Activated naive CD4-positive, alpha-beta T cell treated with Interleukin-2 at 50 U/mL for 16 hours (primary cell): ENCODE measurements at places on chromosomes 5 and 9.

DNA sequence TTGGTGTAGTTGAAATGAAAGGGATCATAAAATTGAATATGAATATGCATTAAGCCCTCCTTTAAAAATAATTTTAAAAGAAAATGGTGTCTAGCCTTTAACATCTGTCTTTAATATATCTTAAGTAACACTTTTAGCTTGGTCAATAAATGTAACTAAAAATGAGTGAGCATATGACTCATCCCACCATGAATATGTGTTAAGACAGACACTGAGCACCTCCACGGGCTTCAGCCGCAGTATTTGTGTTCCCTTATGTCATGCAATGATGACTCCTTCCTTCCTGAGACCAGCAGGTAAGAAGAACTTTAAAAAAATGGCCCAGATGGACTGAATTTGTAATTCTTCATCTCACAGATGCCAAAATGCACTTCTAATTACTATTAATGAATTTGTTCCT, 563.2 kb downstream of the NR2F1-AS1 start:
- no peak for DNase-seq

- no peak for DNase-seq
These were observed 127.7 kb upstream of the C9orf72 start for GRCh38 chr9:27701016-27701415.

GRCh38 chr9:76176171-76176570, 218.1 kb downstream of the RFK start:
- DNase-seq = no peak

DNA sequence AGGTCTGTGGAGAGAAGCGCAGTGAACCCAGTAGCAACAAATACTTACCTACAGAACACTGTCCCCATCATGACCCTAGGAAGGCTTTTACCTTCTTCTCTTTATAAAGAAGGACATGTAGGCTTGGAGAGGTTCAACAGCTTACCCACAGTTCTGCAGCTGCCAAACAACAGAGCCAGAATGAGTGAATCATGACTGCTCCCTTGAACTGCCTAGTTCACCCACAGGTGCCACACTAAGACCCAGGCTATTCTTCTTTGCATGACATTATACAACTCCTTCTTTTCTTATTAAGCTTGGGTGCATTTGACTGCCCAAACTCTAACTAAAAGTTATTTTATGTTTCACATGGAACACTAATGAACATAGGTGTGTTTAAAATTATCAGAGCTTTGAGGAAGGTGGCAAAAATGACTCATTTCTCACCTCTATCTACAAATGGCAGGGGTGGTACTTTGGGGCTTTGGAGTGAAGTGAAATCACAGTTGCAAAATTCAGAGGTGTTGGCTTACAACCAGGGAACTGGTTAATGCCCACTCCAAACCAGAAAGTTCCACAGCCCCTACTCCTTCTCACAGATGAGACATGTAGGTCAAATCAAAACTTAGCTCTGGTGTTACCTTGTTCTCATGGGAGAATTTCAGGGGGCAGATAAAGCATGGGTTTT, 201.6 kb downstream of the SEMA6A start:
- no peak for DNase-seq

GRCh38 chr5:142800776-142801494, 30.8 kb downstream of the ARHGAP26 start:
- peak; percentile 30 for DNase-seq

DNA sequence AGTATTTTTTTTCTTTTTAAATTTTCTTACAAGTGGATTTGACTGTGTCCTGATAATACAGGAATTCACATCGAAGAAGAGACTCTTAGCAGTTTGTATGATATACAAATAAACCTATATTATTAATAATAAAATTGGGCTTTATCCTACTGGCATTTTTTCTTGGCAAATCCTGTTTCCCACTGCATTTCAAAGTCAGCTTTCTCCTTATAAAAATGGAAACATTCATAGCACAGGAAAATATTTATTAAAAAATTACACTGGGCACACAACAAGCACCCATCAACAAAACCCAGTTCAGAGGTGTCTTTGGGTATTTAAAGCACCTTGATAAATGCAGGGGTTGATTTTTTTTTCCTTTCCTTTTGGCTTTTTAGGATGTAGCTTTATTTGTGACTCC, 200.9 kb downstream of the MEF2C start:
- no peak for DNase-seq

DNA sequence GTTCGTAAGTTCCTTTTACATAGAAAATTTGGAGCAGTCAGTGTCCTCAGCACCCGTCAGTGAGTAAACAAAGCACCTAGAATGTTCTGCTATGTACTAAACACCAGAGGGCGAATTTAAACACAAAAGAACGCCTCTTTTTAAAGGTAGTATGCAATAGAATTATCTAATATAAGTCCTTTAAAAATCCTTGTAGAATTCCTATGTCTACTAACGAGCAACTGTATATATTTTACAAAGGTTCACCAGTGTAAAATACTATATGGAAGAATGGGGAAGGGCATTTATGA, 499 bp upstream of the TMEM232 start:
- DNase-seq = no peak

DNA sequence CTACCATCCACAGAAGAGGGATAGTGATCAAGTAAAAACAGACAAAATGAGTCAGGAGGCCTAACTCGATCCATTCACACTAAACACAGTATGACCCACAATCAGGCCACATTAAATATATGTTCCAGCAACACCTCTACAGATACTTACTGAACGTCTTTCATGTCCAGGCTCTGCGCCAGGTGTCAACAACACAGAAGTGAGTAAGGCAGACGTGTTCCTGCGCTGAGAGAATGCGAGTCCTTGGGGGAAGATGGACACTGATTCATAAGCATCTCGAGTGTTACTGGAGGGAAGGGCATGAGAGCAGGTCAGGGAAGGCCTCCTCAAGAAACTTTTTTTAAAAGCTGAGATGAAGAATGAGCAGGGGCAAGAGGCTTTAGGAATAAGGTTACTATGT, 164.3 kb upstream of the CLINT1 start:
- DNase-seq = no peak

- peak; percentile 64 for DNase-seq
These were observed 7.5 kb downstream of the OR1K1 start for GRCh38 chr9:122807271-122807900.

GRCh38 chr9:136739509-136739908, 3.2 kb downstream of the LCN10 start:
- DNase-seq = no peak

DNA sequence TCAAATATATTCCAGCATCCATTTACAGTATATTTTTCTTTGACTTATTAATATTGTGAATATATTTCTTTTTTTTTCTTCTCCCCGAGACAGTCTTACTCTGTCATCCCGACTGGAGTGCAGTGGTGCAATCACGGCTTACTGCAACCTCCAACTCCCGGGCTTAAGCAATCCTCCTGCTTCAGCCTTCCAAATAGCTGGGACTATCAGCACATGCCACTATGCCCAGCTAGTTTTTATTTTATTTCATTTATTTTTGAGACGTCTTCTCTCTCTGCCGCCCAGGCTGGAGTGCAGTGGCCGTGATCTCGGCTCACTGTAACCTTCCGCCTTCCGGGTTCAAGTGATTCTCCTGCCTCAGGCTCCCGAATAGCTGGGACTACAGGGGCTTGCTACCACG, 7.4 kb upstream of the GLIPR2 start:
- DNase-seq = no peak

GRCh38 chr5:79878721-79879336, 112.2 kb downstream of the MTX3 start:
- peak; percentile 35 for DNase-seq

GRCh38 chr9:88776717-88777497, 214.4 kb upstream of the S1PR3 start:
- no peak for DNase-seq

DNA sequence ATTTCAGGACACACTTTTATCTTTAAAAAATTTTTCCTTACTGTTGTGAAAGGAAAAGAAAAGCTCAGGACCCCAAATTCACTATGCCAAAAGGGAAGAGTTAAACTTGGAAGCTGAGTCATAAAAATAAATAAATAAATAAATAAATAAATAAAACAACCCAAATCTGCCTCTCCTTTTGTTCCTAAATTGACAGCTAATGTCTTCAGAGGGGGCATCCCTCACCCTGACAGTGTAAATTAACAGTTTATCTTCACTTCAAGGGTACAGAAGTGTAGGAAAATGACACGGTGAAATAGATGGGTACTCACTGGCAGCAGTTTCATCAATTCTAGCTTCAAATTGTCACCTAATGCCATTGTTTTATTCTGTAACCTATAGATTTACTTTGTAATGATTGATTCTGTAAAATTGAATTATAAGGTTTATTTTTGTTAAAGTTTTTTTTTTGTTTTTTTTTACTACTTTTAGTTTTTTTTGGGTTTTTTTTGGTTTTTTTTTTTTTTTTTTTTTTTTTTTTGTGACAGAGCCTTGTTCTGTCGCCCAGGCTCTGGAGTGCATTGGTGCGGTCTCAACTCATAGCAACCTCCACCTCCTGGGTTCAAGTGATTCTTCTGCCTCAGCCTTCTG, 18.5 kb upstream of the ANXA1 start:
- DNase-seq = no peak

DNA sequence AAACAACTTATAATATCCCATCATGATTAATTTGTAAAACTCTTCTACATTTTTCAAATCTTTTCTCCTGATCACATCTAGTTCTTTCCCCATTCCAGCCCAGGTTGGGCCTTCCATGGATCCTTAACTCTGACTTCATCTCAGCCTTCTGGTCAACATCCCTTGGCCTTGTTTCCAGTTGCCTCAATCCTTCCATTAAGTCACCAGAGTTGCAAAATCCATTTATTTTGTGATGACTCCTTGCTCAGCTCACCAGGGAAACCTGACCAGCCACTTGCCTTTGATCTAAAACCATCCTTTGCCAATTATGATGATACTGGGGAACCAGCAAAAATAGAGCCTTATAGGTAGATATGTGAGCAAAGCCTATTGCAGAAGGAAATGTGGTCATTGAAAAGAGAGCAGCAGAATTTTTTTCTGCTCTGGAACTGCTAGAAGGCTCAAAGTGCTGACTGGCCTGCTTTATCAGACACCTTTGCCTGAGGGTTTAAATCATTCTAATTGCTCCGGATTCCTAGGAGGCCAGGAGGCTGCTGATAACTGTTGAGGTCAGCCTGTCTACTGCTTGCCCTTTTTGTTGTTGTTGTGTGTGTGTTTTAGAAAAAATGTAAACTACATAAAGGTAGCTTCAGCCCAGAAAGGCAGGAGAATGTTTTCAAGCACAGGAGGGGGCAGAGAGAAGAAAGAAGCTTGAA, 512.2 kb upstream of the GRIA1 start:
- DNase-seq = no peak

GRCh38 chr5:130323804-130324454, 419.7 kb downstream of the CHSY3 start:
- DNase-seq = no peak

GRCh38 chr9:128902351-128903078, 18.3 kb upstream of the PHYHD1 start:
- peak; percentile 84 for DNase-seq

DNA sequence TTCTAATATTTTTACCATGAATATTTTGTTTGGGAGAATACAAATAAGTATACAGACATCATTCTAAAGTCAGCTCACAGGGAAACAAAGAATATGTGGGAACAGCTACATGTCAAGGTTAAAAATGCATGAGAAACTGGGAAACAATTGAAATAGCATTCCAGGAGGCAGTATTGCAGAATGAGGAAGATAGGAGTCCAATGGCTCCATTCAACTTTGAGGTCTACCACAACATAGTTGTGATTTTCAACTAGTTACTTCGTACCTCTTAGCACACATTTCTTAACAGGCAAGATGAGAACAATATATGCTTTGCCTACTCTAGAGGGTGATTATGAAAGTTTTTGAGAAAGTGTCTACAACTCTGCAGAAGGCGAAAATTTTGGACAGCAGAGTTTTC, 35.2 kb upstream of the CAST start:
- DNase-seq = no peak

DNA sequence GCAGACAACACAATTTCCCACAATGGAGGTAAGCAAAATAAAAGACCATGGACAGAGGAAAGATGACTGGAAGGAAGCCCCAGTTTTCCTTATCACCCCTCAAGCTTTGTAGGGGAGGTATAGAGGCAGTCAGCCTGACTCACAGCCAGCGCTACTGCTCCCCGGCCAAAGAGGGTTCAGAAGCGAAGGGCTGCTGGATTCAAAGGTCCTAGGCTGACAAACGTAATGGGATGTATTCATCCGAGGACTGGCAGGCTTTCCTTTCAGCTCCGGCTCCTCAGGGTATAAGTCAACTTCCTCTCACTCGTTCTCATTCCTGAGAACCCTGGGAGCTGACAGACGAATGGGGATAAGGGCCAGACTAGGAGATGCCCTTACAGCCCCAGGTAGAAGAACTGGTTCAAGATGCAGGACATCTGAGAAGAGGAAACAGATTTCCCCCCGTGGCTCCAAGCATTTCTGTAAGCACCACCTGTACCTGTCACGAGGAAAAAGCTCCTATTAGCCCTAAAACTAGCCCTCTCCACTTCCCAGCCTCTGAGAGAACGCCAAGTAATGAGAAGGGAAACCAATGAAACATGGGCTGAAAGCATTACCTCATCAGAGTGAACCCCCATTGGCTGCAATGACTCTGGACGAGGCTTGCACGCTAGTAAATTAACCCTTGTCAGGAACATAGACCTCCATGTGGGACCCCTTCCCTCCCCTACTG, 22.1 kb upstream of the FAM13B start:
- no peak for DNase-seq

- DNase-seq = no peak
These were observed 20.6 kb downstream of the OR2V2 start for GRCh38 chr5:181167814-181168488.

DNA sequence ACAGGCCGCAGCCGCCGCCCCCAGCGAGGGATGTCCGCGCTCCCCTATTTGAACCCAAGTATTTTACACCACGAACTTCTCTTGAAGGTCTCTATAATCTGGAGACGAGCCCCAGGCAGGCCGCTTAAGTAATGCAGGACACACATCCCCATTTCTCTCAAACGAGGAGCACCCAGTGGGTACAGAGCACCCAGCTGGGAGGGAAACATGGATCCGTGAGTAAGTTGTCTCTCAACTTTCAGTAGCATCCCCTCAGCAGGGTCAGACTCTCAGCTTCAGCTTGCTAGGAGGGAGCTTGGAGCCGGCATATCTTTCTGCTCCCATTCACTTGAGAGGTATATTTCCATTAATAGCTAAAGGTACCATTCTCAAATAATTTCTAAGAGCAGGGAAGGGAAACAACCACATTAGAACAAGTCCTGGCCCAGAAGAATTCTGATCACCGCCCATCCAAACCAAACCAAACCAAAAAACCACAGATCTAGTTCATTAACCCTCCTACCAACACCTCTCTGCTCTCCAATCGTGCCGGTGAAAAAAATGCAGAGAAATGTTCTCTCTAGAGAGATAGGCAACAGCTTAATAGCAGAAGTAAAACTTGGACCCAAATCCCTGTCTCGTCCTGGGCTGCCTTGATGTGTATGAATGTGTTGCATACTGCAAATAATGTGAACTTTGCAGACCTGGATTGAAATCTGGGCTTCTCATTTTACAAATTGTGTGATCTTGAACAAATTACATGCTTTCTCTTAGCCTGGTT, 910 bp downstream of the TDRD7 start:
- no peak for DNase-seq

- DNase-seq = no peak
These were observed 149.3 kb upstream of the POU5F2 start for GRCh38 chr5:93890657-93891056.

GRCh38 chr5:6321078-6321477, 57.3 kb downstream of the MED10 start:
- DNase-seq = no peak

- no peak for DNase-seq
These were observed 45.2 kb upstream of the IL6ST start for GRCh38 chr5:56039985-56040384.

- no peak for DNase-seq
These were observed 40.3 kb downstream of the SLC24A2 start for GRCh38 chr9:19748278-19749126.
